Cerebellar nuclear complex (tissue), 1 donor: ENCODE measurements at places on chromosomes 13 and 19.

- DNase-seq: peak; percentile 31
Measured at GRCh38 chr19:36152352-36153091, at the start of gene COX7A1. Gene COX7A1, minus strand, starts transcription at chr19:36152447. Its CDS starts 40 bp downstream, at chr19:36152407.

DNA sequence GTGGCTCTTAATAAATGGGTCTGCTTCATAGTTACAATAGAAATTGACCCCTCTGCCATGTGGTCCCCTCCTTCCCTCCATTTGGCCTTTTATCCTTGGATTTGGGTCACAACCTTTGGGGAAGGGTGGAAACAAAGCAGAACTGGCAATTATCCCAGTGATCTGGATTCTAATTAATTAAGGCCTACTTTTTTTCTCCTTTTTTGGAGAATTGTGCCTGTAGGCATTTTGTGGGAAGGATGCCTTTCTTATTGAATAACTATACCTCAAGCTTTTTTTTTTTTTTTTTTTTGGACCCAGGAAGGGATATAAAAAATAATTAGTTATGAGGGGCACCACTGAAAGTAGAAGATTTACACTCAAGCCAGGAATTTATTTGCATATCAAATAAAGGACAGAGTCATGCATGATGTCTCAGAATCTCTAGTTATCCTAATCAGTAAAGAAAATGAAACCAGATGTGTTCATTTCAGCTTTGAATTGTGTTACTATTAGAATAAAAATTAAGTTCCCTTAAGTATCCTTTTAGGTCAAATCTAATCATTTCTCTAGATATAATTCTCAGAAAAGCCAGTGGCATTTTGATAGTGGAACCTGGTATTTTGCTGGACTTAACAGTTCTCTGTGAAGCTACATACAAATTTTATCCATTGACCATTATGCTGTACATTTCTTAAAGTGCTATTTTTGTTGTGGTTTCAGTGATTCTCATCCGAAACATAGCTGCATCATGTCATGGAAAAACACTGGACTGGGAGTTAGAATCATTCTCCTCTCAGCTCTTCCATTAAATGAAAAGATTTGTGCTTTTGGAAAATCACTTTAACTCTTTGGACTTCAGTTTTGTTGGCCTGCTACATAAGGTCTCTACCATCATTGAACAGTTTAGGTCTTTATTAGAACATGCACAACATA is 129.3 kb downstream of the KCNRG start:
- DNase-seq: no peak

GRCh38 chr19:22526661-22527272 is 104.6 kb upstream of the ZNF98 start:
- DNase-seq: no peak

DNA sequence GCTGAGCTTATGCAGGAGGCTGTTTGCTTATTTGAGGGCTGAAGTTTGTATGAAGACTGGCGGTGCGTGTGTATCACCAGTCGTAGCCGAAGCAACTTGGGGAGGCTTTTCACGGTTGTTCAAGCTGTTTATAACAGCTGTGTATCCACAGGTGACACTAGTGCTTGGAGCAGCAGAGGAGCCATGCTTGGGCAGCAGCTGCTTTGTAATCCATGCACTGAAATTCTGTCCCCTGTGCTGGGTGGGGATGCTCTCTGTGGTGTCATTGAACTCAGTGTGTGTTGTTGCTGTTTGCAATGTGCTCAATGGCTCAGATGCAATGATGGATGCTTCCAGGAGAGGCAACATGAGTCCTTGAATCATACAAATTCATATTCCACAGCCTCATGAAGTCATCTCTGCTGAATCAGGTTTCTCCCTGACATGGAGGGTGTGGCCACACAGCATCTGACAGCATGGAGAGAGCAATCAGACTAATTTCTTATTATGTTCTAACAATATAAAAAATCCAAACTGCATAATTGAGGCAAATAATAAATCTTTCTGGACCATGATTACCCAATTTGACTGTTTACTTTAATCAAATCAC is 18.8 kb upstream of the GTF3A start:
- DNase-seq: no peak

GRCh38 chr13:95226932-95227695 is 74.1 kb downstream of the ABCC4 start:
- DNase-seq: no peak

- DNase-seq: no peak
Measured at GRCh38 chr19:2529473-2529918, 53.6 kb downstream of the GADD45B start.
